Heart right ventricle (tissue), 16 donors: ENCODE measurements at places on chromosomes 7 and 10. TPM values are rescaled to one million over a fixed set of nuclear protein-coding genes. Genes with fewer than 3 reads are reported as not detected.

The GPR37 gene
- total RNA-seq = not detected

The ADARB2 gene
- total RNA-seq = not detected

GRCh38 chr10:133131053-133131452, 29.0 kb upstream of the KNDC1 start:
- DNase-seq = no peak

DNA sequence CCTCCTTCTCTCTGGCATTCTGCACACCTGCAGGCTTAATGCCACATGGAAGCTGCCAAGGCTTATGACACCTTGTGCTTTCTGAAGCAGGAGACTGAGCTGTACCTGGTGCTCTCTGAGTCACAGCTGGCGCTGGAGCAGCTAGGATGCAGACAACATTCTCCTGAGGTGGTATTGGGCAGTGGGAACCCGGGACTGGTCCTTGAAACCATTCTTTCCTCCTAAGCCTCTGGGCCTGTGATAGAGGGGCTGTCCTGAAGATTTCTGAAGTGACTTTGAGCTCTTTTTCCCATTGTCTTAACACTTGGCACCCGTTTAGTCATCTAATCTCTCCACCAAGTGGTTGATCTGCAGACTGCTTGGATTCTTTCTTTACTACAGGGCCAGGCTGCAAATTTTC, 508.4 kb downstream of the TFEC start:
- DNase-seq = no peak

DNA sequence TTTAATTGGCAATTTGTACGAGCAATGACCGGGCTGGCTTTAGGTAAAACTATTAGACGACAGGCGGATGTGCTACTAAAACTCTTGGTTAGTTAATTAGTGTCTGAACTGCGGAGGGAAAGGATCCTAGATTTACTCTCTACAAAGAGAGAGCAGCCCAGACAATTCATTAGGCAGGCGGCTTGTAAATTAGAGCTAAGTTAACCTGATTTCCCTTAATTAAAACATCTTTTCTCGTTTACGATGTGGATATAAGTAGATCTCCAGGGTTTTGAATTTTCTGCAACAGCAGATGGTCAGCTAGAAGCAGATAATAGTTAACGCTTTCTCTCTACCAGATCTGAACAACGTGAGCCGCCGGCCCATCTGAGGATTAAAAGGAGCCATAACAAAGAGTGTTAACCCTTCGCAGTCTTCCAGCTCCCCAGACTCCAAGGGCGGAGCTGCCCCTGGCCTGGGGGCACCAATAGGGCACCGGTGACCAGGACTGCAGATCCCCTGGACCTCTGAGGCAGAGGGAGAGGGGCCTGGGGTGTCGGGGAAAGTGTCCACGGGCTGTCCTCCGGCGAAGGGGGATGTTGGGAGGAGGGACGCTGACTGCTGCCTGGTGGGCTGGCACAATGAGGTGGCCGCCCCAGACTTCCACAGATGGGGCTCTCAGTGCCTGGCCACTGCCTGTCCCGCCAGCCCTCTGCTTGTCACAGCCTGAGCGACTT, 6.3 kb upstream of the UNCX start:
- DNase-seq = no peak

GRCh38 chr7:155291045-155291530, 6.6 kb upstream of the INSIG1 start:
- no peak for DNase-seq

DNA sequence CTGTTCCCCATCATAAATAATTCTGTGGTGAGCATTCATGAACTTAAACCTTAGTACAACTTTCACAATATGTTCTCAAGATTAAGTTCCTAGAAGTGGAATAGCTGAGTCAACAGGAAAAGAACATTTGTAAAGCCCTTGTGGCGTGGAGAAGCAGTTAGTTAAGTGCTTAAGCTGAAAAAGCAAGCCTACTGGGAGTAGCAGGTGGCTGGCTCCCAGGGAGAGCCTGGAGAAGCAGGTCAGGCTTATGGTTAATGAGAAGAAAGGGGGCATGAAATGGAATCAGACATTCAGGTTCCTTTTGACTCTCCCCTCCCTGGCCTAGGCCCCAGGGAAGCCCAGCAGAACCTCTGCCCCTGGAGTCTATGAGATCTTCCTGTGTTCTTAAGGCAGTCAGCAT, 35.3 kb downstream of the VSTM4 start:
- no peak for DNase-seq

DNA sequence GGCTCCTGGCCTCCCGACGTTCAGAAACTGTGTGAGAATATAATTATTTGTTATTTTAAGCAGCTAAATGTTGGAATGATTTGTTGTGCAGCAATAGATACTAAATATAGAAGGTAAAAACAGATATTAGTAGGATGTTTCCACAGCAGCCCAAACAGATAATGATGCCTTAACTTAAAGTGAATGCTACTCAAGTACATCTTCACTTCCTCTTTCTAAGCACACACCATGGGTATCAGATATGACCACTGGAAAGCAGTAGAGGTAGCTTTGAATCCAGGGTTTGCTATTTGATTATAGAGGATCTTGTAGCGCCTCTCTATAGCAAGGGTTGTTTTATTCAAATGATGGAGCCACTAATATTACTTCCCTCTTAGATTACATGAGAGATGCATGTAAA, 38.2 kb upstream of the BET1 start:
- DNase-seq = no peak

GRCh38 chr7:114628362-114628761, 213.7 kb downstream of the FOXP2 start:
- no peak for DNase-seq

- DNase-seq = no peak
Observed at GRCh38 chr10:76666891-76667290, 970.7 kb downstream of the KCNMA1 start.

DNA sequence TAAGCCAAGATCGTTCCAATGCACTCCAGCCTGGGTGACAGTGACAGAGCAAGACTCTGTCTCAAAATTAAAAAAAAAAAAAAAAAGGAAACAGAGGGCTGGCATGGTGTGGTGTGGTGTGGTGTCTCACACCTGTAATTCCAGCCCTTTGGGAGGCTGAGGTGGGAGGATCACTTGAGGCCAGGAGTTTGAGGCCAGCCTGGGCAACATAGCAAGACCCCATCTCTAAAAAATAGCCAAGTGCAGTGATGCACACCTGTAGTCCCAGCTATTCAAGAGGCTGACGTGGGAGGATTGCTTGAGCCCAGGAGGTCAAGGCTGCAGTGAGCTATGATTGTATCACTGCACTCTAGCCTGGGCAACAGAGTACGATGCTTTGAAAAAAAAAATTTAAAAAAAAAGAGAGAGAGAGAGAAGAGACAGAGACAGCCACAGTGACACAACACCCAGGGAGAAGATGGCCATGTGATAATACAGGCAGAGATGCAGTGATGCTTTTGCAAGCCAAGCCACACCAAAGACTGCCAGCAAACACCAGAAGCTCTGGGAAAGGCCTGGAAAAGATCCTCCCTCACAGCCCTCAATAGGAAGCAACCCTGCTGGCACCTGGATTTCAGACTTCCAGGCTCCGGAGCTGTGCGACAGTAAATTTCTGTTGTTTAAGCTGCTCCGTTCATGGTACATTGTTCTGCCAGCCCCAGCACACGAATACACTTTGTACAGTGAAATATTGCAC, 19.3 kb upstream of the SRRM3 start:
- no peak for DNase-seq

DNA sequence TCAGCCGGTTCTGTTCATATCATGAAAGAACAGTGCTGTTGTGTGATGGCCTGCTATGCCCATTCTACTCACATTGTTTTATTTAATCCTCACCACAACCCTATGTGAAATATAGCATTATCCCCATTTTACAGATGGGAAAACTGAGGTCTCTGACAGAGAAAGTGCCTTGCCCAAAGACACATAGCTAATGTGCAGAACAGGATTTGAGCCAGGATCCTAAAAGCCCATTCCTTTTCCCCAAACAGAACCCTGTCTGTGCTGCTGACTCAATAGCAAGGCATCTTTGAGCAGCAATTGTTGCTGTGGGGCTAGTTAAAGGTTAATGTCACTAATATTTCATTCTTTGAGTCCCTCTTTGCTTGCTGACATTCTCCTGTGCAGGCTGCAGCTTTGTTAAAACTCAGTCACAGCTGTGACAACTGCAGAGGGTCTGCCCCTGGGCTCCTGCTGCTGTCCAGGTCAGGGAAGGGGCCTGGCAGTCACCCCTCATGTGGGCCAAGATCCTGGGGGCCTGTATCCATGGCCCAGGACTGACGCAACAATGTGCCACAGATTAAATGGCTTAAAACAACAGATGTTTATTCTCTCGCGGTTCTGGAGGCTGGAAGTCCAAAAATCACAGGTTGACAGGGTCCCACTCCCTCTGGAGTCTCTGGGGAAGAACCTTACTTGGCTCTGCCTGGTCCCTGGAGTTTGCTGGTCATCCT, 40.4 kb downstream of the AFAP1L2 start:
- no peak for DNase-seq
